ENCODE measurements at places on chromosomes 7 and 10.

- no peak for DNase-seq
Observed at GRCh38 chr7:25847336-25848070, 304.5 kb upstream of the NFE2L3 start.

DNA sequence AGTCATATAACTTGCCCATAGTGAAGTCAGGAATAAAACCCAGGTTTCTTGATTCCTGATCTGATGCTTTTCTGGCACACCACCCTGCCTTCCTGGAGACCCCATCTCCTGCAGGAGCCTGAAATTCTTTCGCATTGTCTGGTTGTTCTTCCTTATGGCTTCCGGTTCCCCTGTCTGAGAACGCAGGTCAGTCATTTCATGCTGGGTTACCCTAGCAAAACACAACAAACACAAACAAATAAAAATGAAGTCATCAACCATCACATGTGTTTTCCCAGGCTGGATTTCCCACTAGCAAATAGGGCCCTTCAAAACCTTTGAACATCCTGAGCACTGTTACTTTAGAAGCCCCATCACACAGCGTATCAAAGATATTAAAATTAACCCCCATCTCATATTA, 569.6 kb downstream of the LRMDA start:
- no peak for DNase-seq

- DNase-seq: no peak
Observed at GRCh38 chr7:104264285-104264684, 56.5 kb upstream of the ORC5 start.

GRCh38 chr10:116470071-116470470, 42.4 kb downstream of the PNLIPRP3 start:
- no peak for DNase-seq

DNA sequence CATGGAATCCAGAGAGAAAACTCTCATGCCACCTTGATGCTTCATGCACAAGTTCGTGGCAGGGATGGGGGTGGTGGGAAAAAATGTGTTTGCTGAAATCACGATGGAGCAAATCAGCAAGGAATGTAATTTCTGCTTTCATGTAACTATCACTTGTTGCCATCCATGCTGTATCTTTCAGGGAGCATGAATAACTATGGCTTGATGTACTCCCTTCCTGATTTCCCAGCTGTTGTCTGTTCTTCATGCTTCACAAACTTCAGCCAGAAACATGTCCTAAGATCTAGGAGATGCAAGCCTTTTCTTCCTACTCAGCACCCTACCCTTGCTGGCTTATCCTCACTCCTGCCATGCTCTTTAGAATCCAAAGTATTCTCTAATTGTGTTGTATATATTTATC, 64.0 kb downstream of the LRRC4 start:
- DNase-seq: no peak

DNA sequence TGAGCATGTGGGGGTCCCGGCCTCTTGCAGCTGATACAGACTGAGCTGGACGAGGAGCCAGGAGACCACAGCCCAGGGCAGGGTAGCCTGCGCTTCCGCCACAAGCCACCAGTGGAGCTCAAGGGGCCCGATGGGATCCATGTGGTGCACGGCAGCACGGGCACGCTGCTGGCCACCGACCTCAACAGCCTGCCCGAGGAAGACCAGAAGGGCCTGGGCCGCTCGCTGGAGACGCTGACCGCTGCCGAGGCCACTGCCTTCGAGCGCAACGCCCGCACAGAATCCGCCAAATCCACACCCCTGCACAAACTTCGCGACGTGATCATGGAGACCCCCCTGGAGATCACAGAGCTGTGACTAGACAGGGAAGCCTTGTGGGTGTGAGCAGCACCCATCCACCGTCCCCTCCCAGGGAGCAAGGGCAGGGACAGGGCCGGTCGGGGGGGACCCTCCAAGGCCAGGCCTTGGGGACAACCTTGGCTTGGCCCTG, 36.1 kb downstream of the PSAP start:
- DNase-seq: no peak

- DNase-seq: peak; percentile 40
Observed at GRCh38 chr7:1193593-1194424, 33.8 kb upstream of the ZFAND2A start.

GRCh38 chr7:154869436-154869835, 133.5 kb downstream of the PAXIP1 start:
- DNase-seq: no peak

DNA sequence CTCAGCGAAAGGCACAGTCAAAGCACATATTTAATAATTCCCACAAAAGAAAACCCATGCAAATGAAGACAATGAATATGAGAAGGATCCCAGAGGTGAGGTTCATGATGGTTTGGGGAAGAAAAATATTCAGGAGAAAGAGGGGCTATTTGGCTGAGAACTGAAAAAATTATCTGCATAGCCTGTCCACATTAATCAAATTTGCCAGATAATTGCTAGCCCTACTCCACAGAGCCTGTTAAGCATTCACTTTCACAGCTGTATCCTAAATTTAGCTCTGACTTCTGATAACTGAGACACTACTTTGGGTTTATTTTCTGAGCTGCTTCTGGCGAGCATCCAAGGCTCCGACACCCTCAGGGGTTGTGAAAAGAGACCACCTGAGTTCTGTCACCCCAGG, 176.2 kb downstream of the HERPUD2 start:
- DNase-seq: no peak

GRCh38 chr10:119474606-119475005, 67.9 kb downstream of the RGS10 start:
- no peak for DNase-seq

DNA sequence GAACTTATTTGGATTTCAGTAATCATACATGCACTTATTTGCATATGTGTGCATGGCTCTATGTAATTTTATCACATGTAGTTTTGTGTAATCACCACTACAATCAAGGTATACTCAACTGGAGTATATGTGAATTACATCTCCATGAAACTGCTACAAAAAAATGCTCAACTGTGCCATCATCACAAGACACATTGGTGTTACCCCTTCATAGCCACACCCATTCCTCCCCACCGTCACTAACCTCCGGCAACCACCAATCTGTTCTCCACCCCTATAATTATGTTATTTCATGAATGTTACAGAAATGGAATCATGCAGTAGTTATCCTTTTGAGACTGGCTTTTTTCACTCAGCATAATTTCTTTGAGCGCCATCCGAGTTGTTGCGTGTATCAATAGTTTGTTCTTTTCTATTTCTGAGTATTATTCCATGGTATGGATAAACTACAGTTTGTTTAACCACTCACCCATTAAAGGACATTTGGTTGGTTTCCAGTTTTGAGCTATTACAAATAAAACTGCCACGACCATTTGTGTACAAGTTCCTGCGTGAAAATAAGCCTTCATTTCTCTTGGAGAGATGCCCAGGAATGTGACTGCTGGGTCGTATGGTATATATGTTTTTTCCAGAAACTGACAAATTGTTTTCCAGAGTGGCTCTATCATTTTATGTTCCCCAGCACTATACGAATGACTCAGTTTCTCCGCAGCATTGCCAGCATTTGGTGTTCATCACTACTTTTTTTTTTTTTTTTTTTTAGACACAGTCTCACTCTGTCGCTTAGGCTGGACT, 11.3 kb upstream of the SMO start:
- no peak for DNase-seq

DNA sequence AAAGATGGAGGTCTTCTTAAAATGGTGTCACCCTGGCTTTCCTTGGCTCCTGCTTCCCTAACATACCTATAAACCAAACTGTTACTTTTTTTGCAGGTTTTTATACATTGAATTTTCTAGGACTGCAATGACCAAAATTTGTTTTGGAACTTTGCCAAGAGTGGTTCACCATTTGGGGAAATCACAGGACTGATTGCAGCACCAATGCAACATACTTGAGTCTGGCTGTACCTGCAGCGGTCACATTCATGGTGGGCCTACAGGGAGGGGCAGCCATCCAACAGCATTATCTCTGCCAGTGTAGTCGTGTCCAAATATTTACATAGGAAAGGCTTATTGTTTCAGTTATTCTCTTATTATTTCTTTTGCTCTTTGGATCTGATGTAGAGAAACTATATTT, 69.0 kb downstream of the HACD1 start:
- no peak for DNase-seq

DNA sequence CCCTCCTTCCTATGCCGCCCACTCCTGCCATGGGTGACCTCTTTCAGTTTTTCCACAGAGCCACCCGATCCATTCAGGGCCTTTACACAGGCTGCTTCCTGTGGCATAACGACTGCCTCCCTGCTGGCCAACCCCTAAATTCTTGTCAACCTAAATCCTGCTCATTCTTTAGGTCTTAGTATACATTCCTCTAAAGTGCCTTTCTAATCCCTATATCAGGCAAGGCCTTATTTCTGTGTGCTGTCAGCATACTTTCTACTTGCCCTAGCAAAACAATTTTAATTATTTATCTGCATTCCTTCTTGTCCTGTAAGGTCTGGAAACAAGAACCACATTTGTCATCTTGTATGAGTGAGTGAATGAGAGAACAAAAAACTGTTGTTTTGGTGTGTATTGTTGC, 132.4 kb downstream of the DNAH11 start:
- no peak for DNase-seq

DNA sequence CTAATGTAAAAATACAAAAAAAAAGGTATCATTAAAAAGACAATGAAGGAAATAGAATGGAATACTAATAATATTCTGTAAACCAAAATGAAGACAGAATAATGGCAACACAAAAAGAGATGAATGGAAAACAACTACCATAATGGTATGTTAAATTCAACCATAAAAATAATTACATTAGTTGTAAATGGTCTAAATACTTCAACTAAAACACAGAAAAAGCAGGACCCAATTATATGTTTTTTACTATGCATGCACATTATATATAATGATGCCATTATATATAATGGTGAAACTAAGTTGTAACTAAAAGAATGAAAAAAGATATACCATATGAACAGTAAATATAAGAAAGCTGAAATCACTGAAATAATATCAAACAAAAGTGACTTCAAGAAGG, 76.5 kb downstream of the CUBN start:
- no peak for DNase-seq

DNA sequence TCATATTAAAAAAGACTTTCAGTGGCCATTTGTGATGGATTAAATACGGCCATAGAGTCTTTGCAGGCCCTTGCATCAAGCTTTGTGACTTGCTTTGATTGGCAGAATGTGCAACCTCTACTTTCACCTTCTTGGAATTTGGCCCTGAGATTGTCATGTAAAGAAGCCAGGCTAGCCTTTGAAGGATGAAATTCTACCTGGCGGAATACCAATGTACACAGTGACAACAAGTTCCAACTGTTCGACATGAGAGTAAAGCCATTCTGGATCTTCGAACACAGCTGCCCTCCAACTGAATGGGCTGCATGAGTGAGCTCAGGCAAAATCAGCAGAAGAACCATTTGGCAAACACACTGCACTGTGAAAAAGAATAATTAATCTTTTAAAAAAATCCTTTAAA, 321.3 kb downstream of the PHF14 start:
- no peak for DNase-seq

DNA sequence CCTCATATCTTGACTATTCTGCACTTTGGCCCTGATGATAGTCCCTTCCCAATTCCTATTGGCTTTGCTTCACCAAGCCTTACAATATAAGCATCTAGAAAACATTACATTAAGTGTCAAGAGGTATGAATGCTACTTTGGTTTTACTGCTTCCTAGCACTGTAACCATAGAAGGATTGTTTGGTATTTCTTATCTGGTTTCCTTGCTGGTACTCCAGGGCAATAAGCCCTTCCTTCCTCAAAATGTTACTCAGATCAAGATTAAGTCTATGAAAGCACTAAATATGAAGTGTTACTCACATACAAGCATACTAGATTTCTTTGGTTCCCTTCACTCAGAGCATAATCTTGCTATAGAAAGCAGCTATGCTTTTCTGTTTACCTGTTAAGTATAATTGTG, 492.5 kb downstream of the ETV1 start:
- no peak for DNase-seq

All from GOT3 (cell line).